ENCODE measurements at places on chromosomes 11 and 22.

GRCh38 chr11:47539681-47540039 lies 13.3 kb downstream of the CELF1 start:
- no peak for DNase-seq

DNA sequence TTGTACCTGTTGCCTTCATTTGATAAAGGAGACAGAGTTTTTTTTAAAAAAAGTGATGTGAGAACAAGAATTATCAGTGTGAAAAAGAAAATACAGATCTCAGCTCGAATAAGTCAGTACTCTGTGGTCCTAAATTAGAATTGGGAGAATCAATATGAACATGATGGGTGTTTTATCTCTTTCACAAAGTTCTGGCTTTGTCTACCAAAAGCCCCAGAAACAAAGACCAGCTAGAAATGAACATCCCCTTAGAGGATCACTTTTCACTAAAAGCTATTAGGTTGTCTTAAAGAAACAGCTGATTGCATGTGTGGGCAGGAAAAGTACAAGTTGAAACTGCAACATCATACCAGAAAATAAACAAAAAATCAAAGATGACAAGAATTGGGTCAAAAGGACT lies 8.4 kb upstream of the ST14 start:
- no peak for DNase-seq

GRCh38 chr11:35003186-35003585 lies 86.8 kb downstream of the PDHX start:
- no peak for DNase-seq

- DNase-seq = no peak
These were observed 24.3 kb upstream of the MRGPRX2 start for GRCh38 chr11:19084661-19085315.

GRCh38 chr11:29656597-29656996 lies 360.2 kb downstream of the KCNA4 start:
- DNase-seq = no peak
